NCI-H187 treated with DMSO at 0.1 percent for 48 hours (cell line): ENCODE measurements at places on chromosomes 12 and 14.

DNA sequence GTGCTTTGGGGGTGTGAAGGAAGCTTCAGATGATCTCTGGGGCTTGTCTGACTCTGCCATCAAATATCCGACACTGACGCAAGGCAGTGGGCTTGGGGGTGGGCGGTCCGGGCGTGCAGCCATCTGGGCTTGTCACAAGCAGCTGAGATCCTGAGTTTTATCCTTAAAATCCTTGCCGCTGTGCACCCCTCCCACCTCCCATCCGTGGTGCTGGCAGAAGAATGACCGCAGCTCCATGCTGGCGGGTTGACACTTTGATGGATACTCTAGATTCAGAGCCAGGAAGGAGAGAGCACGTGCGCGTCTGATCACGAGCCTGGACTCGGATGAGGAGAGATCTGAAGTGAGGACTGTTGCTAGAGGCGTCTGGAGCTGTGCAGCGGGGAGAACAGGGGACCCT lies 3.0 kb downstream of the ZFYVE21 start:
- DNase-seq = no peak

DNA sequence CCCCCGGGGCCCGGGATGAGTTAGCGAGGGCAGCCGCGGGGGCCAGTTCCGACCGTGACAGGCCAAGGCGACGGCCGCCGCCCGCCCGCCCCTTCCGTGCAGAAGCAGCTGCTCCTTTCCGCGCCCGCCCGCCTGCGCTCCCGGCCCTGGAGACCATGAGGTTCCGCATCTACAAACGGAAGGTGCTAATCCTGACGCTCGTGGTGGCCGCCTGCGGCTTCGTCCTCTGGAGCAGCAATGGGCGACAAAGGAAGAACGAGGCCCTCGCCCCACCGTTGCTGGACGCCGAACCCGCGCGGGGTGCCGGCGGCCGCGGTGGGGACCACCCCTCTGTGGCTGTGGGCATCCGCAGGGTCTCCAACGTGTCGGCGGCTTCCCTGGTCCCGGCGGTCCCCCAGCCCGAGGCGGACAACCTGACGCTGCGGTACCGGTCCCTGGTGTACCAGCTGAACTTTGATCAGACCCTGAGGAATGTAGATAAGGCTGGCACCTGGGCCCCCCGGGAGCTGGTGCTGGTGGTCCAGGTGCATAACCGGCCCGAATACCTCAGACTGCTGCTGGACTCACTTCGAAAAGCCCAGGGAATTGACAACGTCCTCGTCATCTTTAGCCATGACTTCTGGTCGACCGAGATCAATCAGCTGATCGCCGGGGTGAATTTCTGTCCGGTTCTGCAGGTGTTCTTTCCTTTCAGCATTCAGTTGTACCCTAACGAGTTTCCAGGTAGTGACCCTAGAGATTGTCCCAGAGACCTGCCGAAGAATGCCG lies 699 bp downstream of the MGAT2 start:
- DNase-seq = peak; percentile 43

DNA sequence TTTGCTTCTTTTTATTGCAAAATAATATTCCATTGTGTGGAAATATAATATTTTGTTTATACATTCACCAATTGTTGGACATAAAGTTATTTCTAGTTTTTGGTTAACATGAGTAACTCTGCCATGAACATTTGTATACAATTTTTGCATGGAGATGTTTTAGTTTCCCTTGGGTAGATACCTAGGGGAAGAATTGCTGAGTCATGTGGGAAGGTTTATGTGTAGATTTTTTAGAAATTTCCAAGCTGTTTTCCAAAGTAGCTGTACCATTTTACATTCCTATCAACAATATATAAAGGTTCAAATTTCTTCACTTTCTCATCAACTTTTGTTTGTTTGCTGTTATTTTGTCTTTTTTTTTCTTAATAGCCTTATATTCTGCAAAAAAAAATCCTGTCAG lies 664.7 kb upstream of the FBXO33 start:
- no peak for DNase-seq

DNA sequence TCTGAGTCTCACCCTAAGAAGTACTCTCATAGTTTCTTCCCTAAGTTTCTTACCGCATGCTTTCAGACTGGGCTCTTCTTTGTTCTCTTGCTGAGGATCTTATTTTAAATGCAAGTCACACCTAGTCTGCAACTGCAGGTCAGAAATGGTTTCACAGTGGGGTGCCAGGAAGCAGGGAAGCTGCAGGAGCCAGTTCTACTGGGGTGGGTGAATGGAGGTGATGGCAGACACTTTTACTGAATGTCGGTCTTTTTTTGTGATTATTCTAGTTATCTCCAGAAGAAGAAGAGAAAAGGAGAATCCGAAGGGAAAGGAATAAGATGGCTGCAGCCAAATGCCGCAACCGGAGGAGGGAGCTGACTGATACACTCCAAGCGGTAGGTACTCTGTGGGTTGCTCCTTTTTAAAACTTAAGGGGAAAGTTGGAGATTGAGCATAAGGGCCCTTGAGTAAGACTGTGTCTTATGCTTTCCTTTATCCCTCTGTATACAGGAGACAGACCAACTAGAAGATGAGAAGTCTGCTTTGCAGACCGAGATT lies 1.7 kb downstream of the FOS start:
- no peak for DNase-seq

- no peak for DNase-seq
Measured at GRCh38 chr12:98618952-98619351, 25.5 kb downstream of the SLC25A3 start.

GRCh38 chr14:73753124-73753886 lies 39.1 kb upstream of the PNMA1 start:
- DNase-seq = no peak

DNA sequence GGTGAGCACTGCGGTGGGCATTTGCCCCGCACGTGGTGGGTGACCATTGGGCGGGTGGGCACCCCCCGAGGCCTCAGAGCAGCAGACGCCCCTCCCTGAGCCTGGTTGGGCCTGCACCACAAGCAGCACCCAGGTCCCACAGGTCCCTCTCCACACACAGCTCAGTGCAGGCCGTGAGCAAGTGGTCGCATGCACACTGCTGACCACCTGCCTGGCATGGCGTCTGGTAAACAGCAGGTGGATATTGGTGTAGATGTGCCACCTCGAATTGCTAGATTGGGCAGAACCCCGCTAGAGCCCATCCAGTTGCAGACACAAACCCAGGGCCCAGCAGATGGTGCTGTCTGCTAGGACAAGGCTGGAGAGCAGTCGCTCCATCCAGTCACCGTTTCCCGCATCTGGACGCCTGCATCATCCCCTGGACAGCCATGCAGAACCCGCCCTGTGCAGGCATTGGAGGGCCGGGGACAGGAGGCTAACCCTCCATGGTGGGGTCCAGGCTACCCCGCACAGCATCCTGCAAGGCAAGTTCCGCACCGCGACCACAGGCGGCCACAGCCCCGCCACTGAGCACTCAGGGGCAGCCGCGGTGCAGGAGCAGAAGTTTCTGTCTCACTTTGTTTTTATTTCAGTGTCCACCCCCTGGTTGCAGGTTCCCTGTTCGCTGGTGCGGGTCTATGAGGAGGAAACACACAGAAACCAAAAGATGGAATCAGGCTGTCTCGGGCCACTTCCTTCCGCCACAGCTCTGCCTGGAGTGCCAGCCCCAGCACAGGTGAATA lies 45.6 kb upstream of the RIMBP2 start:
- DNase-seq = no peak

DNA sequence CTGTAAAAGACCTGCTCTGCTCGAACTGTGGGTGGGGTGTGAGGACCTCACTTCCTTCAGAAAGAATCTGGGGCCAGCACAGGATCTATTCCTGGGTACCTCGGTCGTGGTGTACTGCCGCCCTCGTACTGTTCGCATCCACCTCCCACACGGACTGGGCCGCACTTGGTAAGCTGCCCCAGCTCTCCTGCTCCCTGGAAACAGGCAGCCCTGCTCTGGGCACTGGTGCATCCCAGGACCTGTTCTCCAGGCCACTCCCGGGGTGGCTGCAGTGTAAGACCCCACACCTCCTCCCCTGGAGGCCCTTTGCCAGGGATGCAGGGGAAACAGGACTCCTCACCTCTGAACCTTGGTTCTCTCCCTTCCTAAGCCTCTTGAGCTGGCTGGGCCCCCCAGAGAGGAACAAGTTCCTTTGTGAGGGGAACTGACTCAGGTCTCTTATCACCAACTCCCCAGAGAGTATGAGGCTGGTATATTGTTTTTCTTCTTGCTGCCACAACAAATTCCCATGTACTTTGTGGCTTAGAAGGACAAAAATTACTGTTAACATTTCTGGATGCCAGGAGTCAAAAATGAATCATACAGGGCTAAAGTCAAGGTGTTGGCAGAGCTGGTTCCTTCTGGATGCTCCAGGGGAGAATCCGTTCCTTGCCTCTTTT lies 276.5 kb downstream of the NUAK1 start:
- DNase-seq = no peak

DNA sequence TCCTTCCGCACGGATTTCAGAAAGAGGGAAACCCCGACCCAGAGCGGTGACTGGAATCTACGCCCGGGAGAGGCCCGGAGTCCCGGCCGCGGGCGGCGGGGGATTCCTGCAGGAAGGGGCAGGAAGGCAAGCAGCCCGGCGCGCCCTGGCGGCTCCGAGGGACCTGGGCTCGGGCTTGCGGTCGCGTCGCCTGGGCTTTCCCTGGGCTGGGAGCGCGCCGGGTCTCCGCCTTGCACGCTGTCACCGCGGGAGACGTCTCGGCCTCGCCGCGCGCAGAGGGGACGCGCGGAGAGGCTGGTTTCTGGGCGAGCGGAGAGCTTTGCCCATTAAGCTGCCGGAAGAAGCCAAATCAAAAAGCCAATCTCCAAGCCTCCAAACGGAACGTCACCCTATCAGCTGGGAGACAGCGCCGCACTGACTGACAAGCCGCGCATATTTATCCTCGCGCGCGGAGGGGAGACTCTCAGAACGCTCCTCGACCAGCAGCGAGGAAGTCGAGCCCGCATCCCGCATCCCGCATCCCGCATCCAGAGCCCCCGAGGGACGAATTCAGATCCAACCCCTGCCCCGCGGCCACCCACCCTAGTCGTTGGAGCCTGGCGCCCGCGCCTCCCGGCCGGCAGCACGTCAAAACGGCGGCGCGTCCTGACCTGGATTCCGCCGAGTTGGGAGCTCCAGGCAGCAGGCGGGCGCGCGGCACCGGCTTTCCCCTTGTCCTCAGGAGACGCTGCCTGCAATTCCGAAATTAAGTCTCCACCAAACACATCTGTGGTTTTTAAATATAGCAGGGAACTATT lies at the start of gene SLC8A3:
SLC8A3 (minus strand) TSS at position 293 of the 797 bp plus-strand sequence. CDS start 20,529 bp downstream, outside the sequence.
- peak; percentile 24 for DNase-seq

GRCh38 chr12:12719496-12719895 lies 2.3 kb downstream of the CDKN1B start:
- no peak for DNase-seq
